ENCODE measurements at places on chromosomes 12 and 14.

DNA sequence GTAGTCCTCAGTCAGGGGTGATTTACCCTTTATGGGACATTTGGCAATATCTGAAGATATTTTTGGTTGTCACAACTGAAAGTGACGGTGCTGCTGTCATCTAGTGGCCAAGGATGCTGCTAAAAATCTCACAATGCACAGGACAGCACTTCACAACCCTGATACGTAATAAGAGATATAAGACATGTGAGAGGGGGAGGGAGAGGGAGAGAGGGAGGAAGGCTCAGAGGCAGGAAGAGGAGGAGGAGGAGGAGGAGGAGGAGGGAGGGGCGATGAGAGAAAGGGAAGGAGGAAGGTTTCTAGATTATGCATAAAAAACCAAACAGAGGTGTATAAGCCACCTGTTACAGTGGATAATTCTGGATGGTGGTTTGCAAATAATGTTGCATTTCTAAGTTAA, 14.3 kb downstream of the MYL2 start:
- no peak for DNase-seq

GRCh38 chr14:64303471-64303917, 9.3 kb upstream of the ESR2 start:
- peak; percentile 65 for DNase-seq

GRCh38 chr12:69433653-69434052, 36.5 kb upstream of the FRS2 start:
- DNase-seq: no peak

GRCh38 chr12:125194163-125194773, 129.0 kb downstream of the AACS start:
- DNase-seq: peak; percentile 49

DNA sequence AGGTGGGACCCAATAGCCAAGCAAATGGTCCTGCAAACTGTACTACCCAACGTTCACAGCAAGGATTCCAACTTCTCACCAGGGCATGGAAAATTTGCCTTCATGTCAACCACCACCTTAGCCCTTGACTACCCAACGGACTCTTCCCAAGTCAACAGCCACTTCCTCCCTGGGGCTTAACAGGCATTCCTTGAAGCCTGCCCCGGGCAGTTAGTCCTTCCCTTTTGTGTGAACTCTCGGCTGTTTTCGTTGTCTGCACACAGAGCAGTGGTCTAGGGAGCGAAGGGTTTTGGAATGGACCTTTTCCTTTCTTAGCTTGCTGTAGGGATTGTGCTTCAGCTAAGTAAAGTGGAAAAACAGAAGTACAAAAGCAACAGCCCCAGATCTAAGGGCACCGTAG, 35.2 kb upstream of the TCL1B start:
- DNase-seq: no peak

Data from EL (cell line).